Activated CD8-positive, alpha-beta T cell treated with anti-CD3 and anti-CD28 coated beads for 36 hours (primary cell): ENCODE measurements at places on chromosomes 6 and 20. TPM values are rescaled to one million over a fixed set of nuclear protein-coding genes. Genes with fewer than 3 reads are reported as not detected.
A peak's percentile ranks its signal among the peaks of the same experiment; 100 is the strongest.

- no peak overlapping the region for H3K4me3 ChIP-seq
- no peaks in the 10 kb centered on the region for H3K36me3 ChIP-seq
- no peak for DNase-seq
- H3K27me3 ChIP-seq: no peaks in the 10 kb centered on the region
- H3K4me1 ChIP-seq: no peaks in the 10 kb centered on the region
Measured at GRCh38 chr20:11261533-11262000, 587.8 kb upstream of the JAG1 start.

DNA sequence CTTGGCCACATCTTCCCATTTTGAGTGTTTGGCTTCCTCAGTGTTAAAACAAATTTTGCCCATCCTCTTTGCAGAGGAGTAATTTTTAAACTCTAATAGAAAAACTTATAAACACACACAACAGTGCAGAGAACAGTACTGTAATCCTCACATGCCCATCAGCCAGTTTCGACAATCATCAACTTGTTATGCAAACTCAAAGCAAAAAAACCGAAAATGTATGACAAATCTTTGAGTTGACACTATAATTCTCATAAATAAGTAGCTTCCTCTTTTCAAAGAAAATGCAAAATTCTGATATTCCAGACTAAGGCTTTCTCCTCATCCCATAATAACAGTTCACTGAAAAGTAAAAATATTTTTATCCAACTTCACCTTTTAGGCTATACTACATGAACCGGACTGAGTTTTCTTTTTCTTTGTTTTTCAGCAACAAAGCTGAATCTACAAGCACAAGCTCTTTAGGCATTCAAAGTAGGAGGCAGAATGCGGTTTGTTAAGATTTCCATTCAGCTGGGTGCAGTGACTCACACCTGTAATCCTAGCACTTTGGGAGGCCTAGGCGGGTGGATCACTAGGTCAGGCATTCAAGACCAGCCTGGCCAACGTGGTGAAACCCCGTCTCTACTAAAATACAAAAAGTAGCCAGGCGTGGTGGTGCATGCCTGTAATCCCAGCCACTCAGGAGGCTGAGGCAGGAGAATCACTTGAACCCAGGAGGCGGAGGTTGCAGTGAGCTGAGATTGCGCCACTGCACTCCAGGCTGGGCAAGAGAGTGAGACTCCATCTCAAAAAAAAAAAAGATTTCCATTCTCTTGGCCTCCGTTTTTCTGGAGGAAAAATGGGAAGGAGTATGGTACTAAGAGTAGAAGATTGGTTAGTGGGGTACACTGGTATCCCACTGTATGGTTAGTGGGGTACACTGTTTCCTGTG, 74.8 kb downstream of the GCNT2 start:
- no peak overlapping the region for H3K27ac ChIP-seq
- no peak for DNase-seq
- H3K4me3 ChIP-seq: no peak overlapping the region
- H3K36me3 ChIP-seq: no peaks in the 10 kb centered on the region

GRCh38 chr20:47358672-47359529, 2.4 kb upstream of the ZMYND8 start:
- H3K4me3 ChIP-seq: no peak overlapping the region
- no peak for DNase-seq

GRCh38 chr6:10598084-10598960, 77.2 kb downstream of the GCNT2 start:
- no peak overlapping the region for H3K4me3 ChIP-seq
- no peak for DNase-seq
- H3K27me3 ChIP-seq: no peaks in the 10 kb centered on the region
- H3K27ac ChIP-seq: no peak overlapping the region

DNA sequence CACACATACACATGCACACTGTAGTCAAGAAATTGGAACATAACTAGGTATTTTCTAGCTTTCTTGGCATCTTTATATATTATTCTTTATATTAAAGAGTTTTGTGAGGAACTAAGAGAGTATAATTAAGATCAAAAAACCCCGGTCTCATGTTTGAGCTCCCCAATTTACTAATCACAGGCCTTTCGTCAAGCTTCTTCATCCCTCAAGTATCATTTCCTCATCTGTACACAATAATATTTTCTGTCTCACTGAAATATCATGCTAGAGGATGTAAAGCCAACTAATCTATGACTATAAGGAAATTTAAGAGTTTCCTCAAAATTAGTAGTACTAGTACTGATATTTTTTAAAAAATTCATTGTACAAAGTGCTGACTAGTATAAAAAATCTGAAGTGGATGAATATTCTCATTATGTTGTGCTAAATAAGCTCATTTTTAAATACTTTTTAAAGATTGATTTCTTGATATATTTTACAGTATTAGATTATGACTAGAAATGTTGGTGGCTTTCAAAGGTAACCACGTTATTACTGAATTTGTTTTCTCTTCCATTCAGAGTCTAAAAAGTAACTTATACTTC, 28.0 kb downstream of the PEX3 start:
- peaks cover 33% of the 10 kb centered on the region for H3K36me3 ChIP-seq
- H3K4me3 ChIP-seq: no peak overlapping the region
- H3K27ac ChIP-seq: no peak overlapping the region
- H3K4me1 ChIP-seq: no peaks in the 10 kb centered on the region
- H3K27me3 ChIP-seq: no peaks in the 10 kb centered on the region
- DNase-seq: no peak

- H3K4me1 ChIP-seq: peaks cover 21% of the 10 kb centered on the region
- H3K36me3 ChIP-seq: peaks cover 2% of the 10 kb centered on the region
- peak; percentile 53 for DNase-seq
- H3K27me3 ChIP-seq: no peaks in the 10 kb centered on the region
Measured at GRCh38 chr6:104705095-104705707, 154.5 kb downstream of the HACE1 start.

The LINC00237 gene
- not detected for total RNA-seq
